ENCODE measurements at places on chromosomes 12 and 14.
A peak's percentile ranks its signal among the peaks of the same experiment; 100 is the strongest.

DNA sequence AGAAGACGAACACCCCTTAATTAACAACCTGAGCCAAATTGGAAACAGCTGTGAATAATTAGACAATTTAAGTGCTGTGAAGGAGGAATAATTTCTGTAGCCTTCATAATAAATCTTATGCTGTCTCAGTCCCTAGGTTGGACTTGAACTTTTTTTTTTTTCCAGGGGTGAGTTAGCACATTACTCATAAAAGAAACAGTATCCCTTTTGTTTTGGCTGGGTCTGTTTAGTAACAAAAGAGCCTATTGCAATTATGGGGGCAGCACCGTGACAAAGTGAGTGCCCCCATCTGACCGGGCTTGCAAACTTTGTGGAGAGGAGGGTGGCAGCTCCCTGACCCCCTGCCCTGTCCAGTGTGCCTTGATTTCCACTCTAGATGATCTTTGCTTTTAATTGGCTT lies 167.4 kb downstream of the DICER1 start:
- ATAC-seq, result no peak

GRCh38 chr14:79745046-79745445 lies 466.3 kb downstream of the DIO2 start:
- no peak for ATAC-seq

GRCh38 chr14:62604524-62604923 lies 440.7 kb downstream of the KCNH5 start:
- ATAC-seq, result no peak

GRCh38 chr12:79522257-79522988 lies 168.3 kb downstream of the PAWR start:
- ATAC-seq, result no peak

DNA sequence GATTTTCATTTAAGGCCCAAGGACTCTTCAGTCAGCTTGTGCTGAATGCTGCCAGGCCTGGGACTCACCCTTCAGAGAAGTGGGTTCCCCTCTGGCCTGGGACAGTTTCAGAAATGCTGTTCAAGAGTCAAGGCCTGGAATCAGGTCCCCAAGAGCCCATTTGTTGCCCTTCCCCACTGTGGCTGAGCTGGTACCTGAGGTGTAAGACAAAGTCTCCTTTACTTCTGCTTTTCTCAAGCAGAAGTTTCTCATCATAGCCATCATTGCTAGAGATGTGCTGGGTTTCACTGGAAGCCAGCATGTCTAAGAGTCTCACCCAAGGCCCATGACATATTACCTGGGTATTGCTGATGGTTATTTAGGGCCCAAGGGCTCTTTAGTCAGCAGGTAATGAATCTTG lies 8.9 kb downstream of the FANCM start:
- no peak for ATAC-seq

GRCh38 chr14:75258079-75258802 lies 20.4 kb upstream of the FOS start:
- no peak for ATAC-seq

- peak; percentile 88 for ATAC-seq
Measured at GRCh38 chr12:68587448-68587873, 23.2 kb upstream of the RAP1B start.

GRCh38 chr12:111037047-111037446 lies 116.7 kb upstream of the MYL2 start:
- ATAC-seq, result no peak

- ATAC-seq, result peak; percentile 24
Measured at GRCh38 chr14:68733086-68733914, 59.6 kb downstream of the ZFP36L1 start.

GRCh38 chr12:62966990-62967506 lies 32.1 kb upstream of the PPM1H start:
- no peak for ATAC-seq

- peak; percentile 35 for ATAC-seq
Measured at GRCh38 chr14:71358209-71358931, 451.1 kb downstream of the PCNX1 start.

DNA sequence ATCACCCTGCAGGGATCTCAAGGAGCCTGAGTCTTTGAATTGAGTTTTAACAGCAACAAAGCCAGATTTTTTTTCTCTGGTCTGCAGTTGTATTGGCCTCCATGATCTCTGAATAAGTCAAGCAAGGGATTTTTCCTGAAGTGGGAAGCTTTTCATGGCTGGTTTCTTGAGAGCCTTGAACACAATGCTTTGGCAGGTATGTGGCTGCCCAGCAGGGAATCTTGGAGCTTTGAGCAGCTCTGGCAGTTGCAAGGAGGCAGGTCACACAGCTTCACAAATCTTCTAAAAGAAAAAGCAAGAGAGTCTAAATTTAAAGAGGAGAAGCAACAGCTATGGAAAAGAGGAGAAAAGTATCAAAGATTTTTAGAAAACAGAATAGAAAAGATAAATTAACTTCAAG lies 60.1 kb downstream of the RPS29 start:
- ATAC-seq, result no peak

DNA sequence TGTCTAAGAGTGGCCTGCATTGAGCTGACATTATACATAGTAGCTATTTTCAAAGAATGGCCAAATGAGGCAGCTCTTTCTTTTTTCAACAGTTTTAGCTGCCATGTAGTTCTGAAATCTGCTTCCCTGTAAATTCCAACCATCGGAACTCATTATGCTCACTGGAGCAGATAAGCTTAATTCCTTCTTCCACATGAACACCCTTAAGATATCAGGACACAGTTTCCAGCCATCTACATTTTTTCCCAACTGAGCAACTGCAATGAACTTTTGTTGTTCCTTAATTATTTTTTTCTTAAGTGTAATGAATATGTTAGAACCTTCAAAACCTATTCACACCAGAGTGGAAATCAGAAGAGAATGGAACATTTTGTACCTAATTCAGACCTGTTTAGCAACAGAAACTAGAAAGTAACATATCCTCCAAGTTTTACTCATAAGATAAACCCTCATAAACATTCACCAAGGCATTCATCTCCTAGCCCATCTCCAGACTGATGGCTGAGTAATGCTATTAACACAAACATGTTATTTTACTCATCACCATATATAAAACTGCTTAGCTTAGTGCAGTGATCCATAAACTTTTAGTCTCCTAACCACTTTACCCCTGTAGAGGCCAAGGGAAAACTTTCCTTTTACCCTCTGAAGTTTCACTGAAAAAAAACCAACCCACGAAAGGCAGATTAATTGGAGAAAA lies 296.1 kb upstream of the SYT1 start:
- ATAC-seq, result no peak

- ATAC-seq, result no peak
Measured at GRCh38 chr14:88198446-88198845, 124.6 kb downstream of the KCNK10 start.

GRCh38 chr12:131903270-131904255 lies 9.1 kb downstream of the ULK1 start:
- ATAC-seq, result no peak

DNA sequence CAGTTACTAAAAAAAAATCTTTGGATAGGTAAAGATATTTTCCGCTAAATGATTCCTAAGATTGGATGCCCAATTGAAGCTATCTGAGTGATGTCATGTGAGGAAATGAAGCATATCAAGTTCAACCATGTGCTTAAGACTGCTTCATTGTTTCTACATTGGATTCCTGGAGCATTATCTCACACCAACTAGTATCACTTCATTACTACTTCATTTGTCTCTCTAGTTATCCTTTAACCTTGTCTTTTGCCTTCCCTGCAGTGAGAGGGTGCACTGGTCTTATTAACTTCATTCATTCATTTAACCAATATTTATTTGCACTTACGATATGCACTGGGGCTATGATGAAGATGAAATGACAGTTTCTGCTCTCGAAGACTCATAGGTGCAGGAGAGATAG lies 198.1 kb downstream of the SLC38A4 start:
- ATAC-seq, result no peak

GRCh38 chr12:54201001-54201794 lies 12.4 kb upstream of the SMUG1 start:
- ATAC-seq, result peak; percentile 89

DNA sequence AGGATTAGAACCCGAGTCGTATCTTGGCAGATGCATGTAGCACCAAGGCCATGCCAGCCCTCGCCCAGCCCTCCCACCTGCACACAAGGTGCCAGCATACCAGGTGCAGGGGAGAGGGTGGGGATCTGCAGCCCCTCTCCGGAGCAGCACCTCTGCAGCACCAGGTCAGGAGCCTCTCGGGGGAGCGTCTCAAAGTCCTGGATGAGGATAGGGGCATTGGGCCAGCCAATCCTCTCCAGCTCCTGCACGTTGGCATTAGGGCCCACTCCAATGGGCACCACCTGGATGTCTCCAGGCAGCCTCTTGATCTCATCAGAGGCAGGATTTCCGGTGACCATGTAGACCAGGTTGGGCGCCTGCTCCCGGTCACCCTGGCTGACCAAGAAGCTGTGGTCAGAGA lies 73.2 kb upstream of the ANO2 start:
- no peak for ATAC-seq

DNA sequence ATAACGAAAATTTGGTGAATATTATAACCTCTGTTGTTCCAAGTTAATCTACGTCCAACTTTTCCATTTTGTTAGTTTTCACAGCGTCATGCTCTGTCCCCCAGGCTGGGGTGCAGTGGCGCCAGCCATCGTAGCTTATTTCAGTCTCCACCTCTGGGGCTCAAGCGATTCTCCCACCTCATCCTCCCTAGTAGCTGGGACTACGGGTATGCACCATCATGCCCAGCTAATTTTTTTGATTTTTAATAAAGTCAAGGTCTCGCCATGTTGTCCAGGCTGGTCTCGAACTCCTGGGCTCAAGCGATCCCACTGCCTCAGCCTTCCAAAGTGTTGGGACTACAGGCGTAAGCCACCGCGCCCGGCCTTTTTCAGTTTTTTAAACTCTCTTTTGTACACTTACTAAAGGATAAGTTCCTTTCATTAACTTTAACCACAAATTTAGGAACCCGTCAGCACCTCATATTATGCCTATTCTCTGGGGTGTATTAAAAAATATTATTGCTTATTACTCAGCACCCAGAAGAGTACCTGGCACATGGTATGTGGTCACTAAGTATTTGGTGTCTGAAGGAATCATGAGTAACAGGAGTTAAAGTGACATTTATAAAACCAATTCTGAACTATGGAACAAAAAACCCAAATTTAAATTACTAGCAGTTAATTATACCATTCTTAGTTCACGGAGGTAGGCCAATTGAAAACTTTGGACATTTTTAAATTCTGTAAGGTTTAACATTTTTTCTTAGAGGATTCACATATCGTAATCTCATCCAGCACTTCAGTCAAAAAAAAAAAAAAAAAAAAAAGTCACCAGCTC lies 925 bp upstream of the MIPOL1 start:
- no peak for ATAC-seq

- ATAC-seq, result no peak
Measured at GRCh38 chr14:92959189-92959531, 36.2 kb downstream of the CHGA start.

DNA sequence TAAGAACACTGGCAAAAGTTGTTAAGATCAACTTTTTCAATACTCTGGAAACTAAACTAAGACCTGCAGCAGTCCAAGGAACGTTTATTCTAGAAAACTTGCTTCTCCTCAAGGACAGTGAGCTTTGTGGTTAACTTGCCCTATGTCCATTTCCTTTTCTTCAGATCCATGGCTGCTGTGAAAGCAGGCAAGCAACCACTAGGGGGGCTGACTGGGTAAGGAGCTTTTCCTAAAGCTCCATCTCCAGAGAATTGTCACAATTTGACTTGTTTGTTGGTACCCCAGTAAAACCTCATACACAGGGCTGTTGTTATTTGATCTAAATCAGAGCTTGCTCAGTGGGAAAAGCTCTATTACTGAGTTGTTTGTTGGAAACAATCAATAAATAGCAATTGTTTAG lies 10.1 kb upstream of the RPL10L start:
- ATAC-seq, result no peak

- no peak for ATAC-seq
Measured at GRCh38 chr14:74568911-74569310, 43.1 kb downstream of the LTBP2 start.

GRCh38 chr12:83378186-83378727 lies 691.6 kb downstream of the TMTC2 start:
- no peak for ATAC-seq

GRCh38 chr12:105331805-105332251 lies 1.3 kb downstream of the C12orf75 start:
- ATAC-seq, result no peak

GRCh38 chr14:100841066-100841760 lies 15.3 kb downstream of the MEG3 start:
- no peak for ATAC-seq

- ATAC-seq, result no peak
Measured at GRCh38 chr12:101221301-101221700, 11.3 kb upstream of the SLC5A8 start.

DNA sequence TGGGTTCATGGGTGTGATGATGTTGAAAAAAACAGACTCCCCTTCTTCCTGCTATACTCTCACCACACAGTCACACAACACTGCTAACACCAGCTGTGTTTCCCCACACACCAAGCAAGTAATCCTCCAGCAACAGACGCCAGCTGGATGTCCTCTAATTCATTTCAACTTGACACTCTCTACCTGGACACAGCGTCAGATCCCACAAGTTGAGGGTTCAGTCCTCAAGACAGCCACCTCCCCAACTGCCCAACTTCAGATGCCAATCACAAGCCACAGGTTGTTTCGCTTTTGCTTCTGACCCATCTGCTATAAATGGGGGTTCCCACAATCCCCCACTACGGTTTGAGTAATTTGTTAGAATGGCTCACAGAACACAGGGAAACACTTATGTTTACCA lies 49.3 kb downstream of the TMEM30B start:
- ATAC-seq, result no peak

GRCh38 chr12:76037130-76038103 lies 5.8 kb upstream of the PHLDA1 start:
- peak; percentile 60 for ATAC-seq

DNA sequence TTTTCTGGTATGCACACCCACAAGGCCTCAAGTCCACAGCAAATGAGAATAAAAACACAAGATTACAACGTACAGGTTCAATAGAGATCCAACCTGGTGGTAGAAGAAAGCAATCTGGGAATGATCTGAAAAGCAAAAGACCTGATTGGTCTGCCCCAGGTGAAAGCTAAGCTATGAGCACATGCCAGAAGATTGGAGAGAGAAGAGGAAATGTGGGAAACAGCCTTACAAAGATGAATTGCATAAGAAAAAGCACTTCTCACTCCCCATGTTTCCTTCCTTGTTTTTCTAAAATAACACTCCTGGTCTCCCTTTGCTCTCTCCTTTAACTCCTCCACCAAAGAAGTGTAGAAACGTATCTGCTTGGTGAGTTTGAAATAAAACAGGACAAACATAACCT lies 77.3 kb upstream of the ANO6 start:
- ATAC-seq, result no peak

DNA sequence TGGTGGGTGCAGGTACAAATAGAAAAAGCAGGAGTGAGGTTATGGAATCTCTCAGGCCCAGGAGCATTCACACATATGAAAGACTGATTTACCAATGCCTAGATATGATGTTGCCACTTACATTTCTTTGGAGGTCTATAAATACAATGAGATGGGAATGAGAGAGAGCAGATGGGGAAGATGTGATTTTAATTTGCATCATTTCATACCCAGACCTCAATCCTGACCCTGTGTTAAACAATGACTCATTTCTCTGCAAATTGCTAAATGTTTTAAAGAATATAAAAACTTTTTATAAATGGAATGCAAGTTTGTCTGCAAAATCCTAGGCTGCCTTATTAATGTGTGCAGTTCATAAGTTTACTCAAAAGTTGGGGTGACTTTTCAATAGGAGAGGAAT lies 38.6 kb upstream of the GNG2 start:
- ATAC-seq, result no peak

Data from activated CD4-positive, CD25-positive, alpha-beta regulatory T cell treated with anti-CD3 and anti-CD28 coated beads, Interleukin-2, amount 50 U/mL, for 24 hours (primary cell).